ENCODE measurements at places on chromosomes 11 and 22. TPM values are rescaled to one million over a fixed set of nuclear protein-coding genes. Genes with fewer than 3 reads are reported as not detected.

Gene INPP5J
- total RNA-seq, result under 0.01 TPM

Gene HYLS1
- 15.3 TPM for total RNA-seq

Gene TMEM121B
- 0.09 TPM for total RNA-seq

Gene YAP1
- 158 TPM for total RNA-seq

Gene DDIAS
- 14.3 TPM for total RNA-seq

Gene MS4A4E
- total RNA-seq, result not detected

Gene GNAZ
- total RNA-seq, result 1.3 TPM

Data from fibroblast of the aortic adventitia (primary cell).